ENCODE measurements at places on chromosomes 5 and 9. TPM values are rescaled to one million over a fixed set of nuclear protein-coding genes. Genes with fewer than 3 reads are reported as not detected.

GRCh38 chr9:70589571-70590314, 175.3 kb upstream of the KLF9 start:
- no peaks in the 10 kb centered on the region for H3K4me1 ChIP-seq
- no peak overlapping the region for H3K27ac ChIP-seq
- no peak overlapping the region for H3K4me3 ChIP-seq
- DNase-seq, result no peak

GRCh38 chr5:134649163-134649835, 714 bp downstream of the SEC24A start:
- H3K36me3 ChIP-seq, result no peaks in the 10 kb centered on the region
- no peaks in the 10 kb centered on the region for H3K27me3 ChIP-seq
- peaks cover 48% of the 10 kb centered on the region for H3K4me1 ChIP-seq
- peak; percentile 88 for DNase-seq

DNA sequence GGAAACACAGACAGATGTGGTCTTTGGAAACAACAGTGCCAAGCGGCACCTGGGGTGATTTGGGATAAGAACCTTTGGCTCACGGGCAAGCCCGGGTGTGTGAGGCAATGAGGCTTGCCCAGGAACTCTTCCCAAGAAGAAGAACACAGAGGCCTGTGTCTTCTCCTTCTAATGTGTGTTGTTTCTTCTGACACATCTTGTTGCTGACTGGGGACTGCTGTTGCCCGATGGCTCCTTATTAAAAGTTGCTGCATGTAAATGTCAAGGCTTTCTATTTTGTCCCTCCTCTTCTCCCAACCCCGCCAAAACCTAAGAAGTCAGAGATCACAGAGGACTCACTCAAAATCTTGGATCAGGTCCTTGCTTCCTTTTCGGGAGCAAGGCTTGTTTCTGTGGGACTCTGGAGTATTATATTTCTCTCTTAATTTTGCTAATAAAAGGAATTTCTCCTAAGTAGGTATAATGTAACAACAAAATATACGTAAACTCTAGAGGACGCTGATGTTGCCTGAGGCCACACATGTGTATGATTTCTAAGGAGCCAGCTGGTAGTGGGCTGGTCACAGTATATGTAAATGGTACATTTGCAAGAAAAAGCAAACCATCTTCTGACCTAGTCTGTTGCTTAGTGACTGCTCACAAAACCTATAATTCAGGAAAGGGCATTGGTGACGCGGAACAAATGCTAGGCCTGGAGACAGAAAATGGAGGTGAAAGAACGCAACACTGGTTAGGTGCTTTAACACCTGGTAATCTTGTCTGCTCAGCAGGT, 232.5 kb downstream of the GADD45G start:
- no peak for DNase-seq
- H3K36me3 ChIP-seq, result no peaks in the 10 kb centered on the region
- no peak overlapping the region for H3K27ac ChIP-seq

GRCh38 chr9:105633411-105633810, 28.8 kb upstream of the TAL2 start:
- H3K4me3 ChIP-seq, result no peak overlapping the region
- H3K27me3 ChIP-seq, result no peaks in the 10 kb centered on the region
- peaks cover 49% of the 10 kb centered on the region for H3K36me3 ChIP-seq
- DNase-seq, result no peak
- H3K27ac ChIP-seq, result no peak overlapping the region

- H3K4me3 ChIP-seq, result peak within 1 kb of the TSS; percentile 58
- H3K4me1 ChIP-seq, result peaks cover 88% of the 10 kb centered on the region
- peaks cover 14% of the 10 kb centered on the region for H3K27me3 ChIP-seq
- H3K36me3 ChIP-seq, result no peaks in the 10 kb centered on the region
- DNase-seq, result peak; percentile 99
- peak within 1 kb of the TSS; percentile 91 for H3K27ac ChIP-seq
These were observed at the start of gene PURA for GRCh38 chr5:140113699-140114263. Gene PURA (plus strand): TSS chr5:140114109. CDS start chr5:140114182, 73 bp downstream.

Gene BARHL1
- total RNA-seq, result not detected

DNA sequence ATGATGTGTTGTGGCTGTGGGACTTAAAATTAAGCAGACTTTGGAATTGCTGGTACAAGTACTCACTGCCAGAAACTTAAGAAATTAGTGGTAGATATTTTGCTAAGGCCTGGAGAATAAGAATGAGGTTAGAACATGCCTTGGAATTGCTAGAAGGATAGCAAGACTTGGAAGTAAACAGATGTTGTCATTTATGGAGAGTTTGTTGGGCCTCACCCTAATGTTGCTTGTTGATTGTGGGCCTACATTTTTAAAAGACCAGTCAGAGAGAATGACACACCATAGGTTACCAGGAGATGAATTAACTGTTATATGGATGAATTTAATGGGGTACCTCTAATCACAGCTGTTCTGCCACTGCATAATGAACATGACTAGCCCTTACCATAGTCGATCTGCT, 120.1 kb upstream of the GAS1 start:
- no peak overlapping the region for H3K4me3 ChIP-seq
- no peak for DNase-seq
- no peaks in the 10 kb centered on the region for H3K4me1 ChIP-seq
- H3K27ac ChIP-seq, result no peak overlapping the region

Gene HMCN2
- total RNA-seq, result 0.13 TPM

- peaks cover 7% of the 10 kb centered on the region for H3K36me3 ChIP-seq
- DNase-seq, result peak; percentile 60
- H3K27me3 ChIP-seq, result no peaks in the 10 kb centered on the region
- no peak overlapping the region for H3K27ac ChIP-seq
- no peaks in the 10 kb centered on the region for H3K4me1 ChIP-seq
These were observed 136.6 kb upstream of the RAPGEF1 start for GRCh38 chr9:131876486-131876885.

- no peaks in the 10 kb centered on the region for H3K27me3 ChIP-seq
- no peaks in the 10 kb centered on the region for H3K36me3 ChIP-seq
- no peak overlapping the region for H3K4me3 ChIP-seq
- H3K4me1 ChIP-seq, result no peaks in the 10 kb centered on the region
- no peak for DNase-seq
These were observed 144.4 kb upstream of the TAS2R1 start for GRCh38 chr5:9774472-9775079.

- no peak for DNase-seq
- no peak overlapping the region for H3K4me3 ChIP-seq
- H3K27ac ChIP-seq, result no peak overlapping the region
These were observed 19.9 kb downstream of the GDA start for GRCh38 chr9:72169178-72169577.

DNA sequence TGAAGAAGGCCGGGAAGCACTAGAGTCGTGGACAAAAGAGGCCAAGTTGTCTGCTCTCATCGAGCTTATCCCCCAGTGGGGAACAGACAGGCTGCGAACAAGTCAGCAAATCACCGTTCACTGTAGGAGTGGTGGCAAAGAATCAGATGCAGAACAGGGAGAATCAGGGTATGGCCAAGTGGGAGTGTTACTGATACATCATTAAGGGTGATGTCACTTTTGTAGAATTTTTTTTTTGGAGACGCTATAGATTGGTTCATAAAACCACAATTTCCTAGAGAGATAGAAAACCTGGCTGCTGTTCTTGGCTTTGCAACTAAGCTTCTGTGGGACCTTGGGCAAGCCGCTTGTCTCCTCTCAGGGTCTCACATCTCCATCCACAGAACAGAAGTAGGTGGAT, 21.3 kb downstream of the SPRY4 start:
- H3K4me1 ChIP-seq, result no peaks in the 10 kb centered on the region
- no peaks in the 10 kb centered on the region for H3K27me3 ChIP-seq
- H3K4me3 ChIP-seq, result no peak overlapping the region
- no peak for DNase-seq
- no peak overlapping the region for H3K27ac ChIP-seq

Gene NXNL2
- 0.94 TPM for total RNA-seq

Gene PLAC8L1
- not detected for total RNA-seq

DNA sequence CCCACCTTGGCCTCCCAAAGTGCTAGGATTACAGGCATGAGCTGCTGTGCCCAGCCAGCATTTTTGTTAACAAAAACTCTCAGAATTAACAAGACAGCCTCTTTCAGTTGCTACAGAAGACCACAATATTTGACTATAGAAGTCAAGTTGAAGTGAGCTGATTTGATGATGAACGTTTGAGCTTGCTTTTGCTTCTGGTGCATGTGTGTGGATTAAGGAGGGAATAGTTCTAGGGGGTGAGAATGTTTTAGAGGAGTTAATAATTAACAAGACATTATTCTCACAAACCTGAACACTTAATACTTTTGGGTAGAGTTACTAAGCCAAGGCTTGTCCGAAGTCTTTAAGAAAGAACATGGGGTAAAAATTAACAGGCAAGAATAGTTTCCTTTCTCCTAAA, 191.6 kb downstream of the TENT4A start:
- no peaks in the 10 kb centered on the region for H3K27me3 ChIP-seq
- no peak overlapping the region for H3K4me3 ChIP-seq
- H3K27ac ChIP-seq, result no peak overlapping the region
- H3K4me1 ChIP-seq, result no peaks in the 10 kb centered on the region

Gene GMCL2
- total RNA-seq, result not detected

GRCh38 chr5:179495906-179496455, 54.4 kb upstream of the RUFY1 start:
- no peak for DNase-seq
- no peaks in the 10 kb centered on the region for H3K4me1 ChIP-seq
- no peak overlapping the region for H3K4me3 ChIP-seq
- H3K36me3 ChIP-seq, result no peaks in the 10 kb centered on the region
- H3K27ac ChIP-seq, result no peak overlapping the region

Gene HSPB3
- 0.49 TPM for total RNA-seq

Gene RLN2
- total RNA-seq, result not detected

Gene IFNA2
- total RNA-seq, result 0.86 TPM

- no peaks in the 10 kb centered on the region for H3K27me3 ChIP-seq
- no peaks in the 10 kb centered on the region for H3K4me1 ChIP-seq
- H3K4me3 ChIP-seq, result no peak overlapping the region
- H3K27ac ChIP-seq, result no peak overlapping the region
- no peaks in the 10 kb centered on the region for H3K36me3 ChIP-seq
These were observed 123.8 kb downstream of the GIN1 start for GRCh38 chr5:102996011-102996575.

DNA sequence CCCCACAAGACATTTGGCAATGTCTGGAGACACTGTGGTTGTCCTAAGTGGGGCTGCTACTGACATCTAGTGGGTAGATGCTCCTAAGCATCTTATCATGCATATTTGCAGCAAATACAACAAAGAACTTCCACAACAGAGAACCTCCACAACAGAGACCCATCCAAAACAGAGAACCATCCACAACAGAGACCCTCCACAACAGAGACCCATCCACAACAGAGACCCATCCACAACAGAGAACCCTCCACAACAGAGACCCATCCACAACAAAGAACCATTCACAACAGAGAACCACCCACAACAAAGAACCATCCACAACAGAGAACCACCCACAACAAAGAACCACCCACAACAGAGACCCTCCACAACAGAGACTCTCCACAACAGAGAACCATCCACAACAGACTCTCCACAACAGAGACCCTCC, 32.8 kb downstream of the ARPC5L start:
- H3K36me3 ChIP-seq, result peaks cover 50% of the 10 kb centered on the region
- no peak overlapping the region for H3K4me3 ChIP-seq
- no peaks in the 10 kb centered on the region for H3K4me1 ChIP-seq
- H3K27me3 ChIP-seq, result no peaks in the 10 kb centered on the region
- no peak for DNase-seq
- H3K27ac ChIP-seq, result no peak overlapping the region

- no peak for DNase-seq
- no peak overlapping the region for H3K27ac ChIP-seq
- no peaks in the 10 kb centered on the region for H3K27me3 ChIP-seq
These were observed 339.6 kb upstream of the CCNH start for GRCh38 chr5:87752362-87752761.

DNA sequence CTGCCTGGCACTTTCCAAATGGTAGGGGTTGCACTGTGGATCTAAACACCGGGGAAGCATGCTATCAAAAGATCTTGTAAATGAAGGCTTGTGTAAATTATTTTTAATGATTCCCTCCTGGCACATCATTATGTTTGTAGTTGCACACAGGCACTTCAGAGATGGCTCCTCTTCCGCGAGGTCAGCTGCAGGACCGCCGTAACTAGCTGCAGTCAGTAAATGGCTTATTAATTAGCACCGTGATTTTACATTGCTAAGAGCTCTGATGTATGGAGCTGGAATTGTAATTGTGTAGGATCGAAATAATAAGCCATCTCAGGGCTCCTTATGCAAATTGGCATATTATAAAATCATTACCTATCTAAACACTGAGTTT, 397.6 kb upstream of the IRX1 start:
- no peak overlapping the region for H3K4me3 ChIP-seq
- peaks cover 46% of the 10 kb centered on the region for H3K27me3 ChIP-seq
- DNase-seq, result no peak

DNA sequence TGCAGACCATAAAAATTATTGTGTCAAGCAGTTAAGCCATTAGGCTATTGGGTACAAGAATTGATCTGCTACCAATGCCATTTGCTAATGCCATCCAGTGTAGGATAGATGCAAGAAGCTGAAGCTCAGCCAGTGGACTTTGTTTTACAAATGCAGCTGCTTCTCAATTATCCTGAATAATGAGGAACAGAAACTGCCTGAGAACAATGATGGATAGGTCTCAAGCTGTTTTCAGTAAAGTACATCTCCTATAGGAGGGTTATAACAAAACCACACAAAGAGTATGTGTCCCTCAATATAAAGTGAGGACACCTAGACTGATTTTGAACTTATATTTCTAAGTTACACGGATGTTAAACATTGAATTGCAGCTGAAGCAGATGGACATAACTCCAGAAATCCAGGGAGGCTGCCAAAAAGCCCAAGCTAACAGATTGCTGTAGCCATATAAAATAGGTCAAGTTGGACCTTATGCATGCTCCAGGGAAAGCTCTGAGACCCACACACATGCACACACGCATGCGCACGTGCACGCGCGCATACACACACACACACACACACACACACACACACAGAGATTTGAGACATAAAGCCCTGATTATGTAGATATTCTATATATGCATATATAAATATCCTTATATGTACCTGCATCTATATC, 482.7 kb upstream of the CD180 start:
- no peaks in the 10 kb centered on the region for H3K27me3 ChIP-seq
- H3K4me1 ChIP-seq, result no peaks in the 10 kb centered on the region

GRCh38 chr9:123717581-123718175, 212.2 kb downstream of the DENND1A start:
- H3K4me3 ChIP-seq, result no peak overlapping the region
- no peaks in the 10 kb centered on the region for H3K4me1 ChIP-seq
- H3K36me3 ChIP-seq, result peaks cover 17% of the 10 kb centered on the region
- H3K27me3 ChIP-seq, result no peaks in the 10 kb centered on the region
- DNase-seq, result no peak

DNA sequence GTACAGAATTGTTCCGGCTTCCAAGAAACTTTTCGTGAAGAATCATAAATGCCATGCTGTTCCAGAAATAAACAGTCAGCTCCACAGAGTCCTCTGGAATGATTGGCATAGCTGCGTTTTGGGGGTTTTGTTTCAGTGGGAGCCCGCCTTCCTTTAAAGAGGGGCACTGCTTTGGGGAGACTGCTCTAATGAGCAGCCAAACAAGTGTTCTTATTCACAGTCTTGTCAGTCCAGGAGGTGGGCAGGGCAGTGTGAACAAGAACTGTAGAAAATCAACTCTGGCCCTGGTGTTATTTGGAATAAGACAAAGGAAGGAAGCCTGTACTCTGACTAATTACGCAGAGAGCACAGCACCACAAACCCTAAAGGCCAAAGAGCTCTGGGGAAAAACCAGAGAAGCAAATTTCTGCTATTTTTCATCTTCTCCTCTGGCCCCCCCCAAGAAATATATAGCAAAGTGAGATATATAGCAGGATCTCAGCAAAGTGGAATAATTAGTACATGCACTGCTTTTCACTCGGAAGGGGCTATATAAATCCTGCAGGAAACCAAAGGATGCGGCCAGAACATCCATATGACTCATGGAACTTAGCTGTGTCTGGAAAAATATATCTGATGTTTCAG, 92.9 kb downstream of the GLDC start:
- H3K4me3 ChIP-seq, result no peak overlapping the region
- H3K36me3 ChIP-seq, result no peaks in the 10 kb centered on the region
- H3K27me3 ChIP-seq, result no peaks in the 10 kb centered on the region
- no peak overlapping the region for H3K27ac ChIP-seq

All from spleen (tissue), 13 donors.